Stimulated activated CD8-positive, alpha-beta memory T cell treated with anti-CD3 and anti-CD28 coated beads, Interleukin-12 subunit alpha, Interleukin-12 subunit beta, amount 100 ng/mL, for 4 hours (primary cell): ENCODE measurements at places on chromosomes 16 and 17.

DNA sequence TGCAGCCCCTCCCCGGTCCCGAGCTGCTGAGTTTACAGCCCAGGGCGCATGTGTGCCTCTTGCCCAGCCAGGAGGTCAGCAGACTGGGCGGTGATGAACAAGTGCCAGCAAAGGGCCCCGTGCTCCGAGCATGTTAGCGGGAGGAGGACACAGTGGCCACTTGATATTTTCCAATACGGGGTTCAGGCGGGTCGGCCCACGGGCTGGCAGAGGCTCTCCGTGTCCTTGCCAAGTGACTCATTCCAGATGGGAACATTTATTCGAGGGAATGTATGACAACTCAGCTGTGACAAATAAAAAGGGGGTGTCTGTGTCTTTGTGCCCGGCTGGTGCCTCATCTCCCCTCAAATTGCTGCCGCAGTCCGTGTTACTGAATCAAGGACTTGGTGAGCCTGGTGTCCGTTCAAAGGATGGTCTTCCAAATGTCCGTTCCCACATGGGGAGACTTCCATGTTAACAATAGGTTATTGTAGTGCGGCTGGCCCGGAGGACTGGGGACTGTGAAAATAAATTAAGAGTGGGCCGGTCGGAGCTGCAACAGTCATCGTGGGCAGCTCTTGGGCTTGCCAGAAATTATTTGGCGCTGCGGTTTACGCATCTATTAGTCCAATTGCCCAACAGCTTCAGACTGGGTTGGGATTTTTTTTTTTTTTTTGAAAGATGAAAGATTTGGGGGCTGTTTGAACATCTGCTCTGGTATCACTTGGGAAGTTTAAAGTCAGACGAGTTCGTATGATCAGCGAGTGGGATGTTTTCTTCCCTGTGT lies 174.0 kb upstream of the CIBAR2 start:
- no peak for DNase-seq

- no peak for DNase-seq
Observed at GRCh38 chr16:9596788-9597187, 505.3 kb downstream of the HAPSTR1 start.

- no peak for DNase-seq
Observed at GRCh38 chr17:59332749-59333377, 1.4 kb downstream of the YPEL2 start.

DNA sequence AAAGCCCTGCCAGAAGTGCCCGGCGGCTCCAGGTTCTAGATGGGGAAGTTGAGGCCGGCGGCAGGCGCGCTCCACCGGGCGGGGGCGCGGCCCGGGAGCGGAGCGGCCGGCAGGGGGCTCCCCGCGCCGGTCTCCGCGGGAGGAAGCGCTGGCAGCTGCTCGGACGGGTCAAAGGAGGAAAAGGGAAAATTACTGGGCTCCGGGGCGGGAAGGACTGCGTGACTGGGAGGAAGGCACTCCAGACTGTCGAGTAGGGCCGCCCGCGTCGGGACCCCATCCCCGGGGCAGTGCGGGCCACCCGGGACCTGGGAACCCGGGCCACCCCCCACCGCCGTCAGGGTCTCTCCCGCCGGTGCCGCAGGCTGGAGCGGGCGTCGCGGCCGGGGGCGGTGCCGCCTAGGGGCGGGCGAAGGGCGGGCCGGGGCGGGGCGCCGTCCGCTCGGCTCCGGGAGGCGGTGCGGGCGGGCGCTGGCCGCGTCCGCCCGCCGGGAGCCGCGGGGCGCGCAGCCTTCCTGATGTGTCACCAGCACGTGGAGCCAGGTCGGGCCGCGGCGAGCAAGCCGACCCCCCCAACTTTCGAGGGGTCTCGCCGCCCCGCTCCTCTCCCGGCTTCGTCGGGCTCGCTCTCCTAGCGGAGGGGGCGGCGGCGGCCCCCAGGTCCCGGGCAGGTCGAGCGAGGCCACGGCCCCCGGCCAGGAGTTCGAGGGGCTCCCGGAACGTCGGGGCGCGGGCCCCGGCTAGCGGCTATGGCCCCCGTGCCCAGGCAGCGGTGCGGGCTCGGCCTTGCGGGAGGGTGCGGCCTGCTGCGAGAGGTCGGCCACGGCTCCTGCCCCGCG lies 167.5 kb downstream of the RAB11FIP4 start:
- DNase-seq = peak; percentile 56

DNA sequence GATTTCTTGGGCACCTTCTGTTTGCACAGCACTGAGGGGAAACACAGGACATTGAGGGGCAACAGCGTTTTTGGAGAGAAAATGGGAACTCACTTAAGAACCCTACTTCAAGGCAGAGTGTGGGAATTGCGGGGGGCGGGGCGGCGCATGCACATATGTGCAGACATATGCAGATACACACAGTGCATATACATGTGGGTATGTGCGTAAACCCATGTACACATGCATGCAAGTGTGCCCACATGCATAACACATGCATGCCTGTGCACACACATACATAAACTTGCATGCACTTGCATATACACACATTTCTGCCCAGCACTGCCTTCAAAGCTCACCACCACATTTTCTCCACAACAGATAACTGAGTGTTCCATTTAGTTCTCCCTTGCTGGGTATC lies 32.4 kb downstream of the NLRC5 start:
- DNase-seq = no peak

DNA sequence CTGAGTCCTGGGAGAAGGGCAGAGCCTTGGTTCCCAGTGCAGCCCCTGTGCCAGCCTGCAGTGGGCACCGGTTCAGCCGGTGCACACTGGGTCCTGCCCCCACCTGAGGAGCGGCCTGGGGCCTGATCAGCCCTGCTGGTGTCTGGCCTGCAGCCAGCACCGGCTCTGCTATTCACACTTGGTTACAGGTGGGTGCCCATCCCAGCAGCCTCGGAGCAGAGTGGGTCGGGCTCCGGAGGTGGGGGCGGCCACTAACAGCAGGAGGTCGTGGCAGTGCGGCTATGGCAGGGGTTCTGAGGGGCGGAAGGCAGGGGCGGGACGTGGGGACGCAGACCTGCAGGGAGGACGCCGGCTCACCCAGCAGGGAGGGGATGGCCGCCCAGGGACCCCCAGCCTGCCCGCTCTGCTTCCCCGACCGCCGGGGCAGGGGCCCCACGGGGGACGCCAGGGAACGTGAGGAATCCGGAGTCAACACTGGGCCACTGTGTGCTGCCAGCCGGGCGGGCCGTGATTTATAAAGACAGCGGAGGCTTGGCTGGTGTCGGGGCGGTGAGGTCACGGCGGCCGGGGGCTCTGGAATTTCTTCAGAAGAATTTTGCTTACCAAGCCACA lies 20.3 kb downstream of the METRNL start:
- no peak for DNase-seq

DNA sequence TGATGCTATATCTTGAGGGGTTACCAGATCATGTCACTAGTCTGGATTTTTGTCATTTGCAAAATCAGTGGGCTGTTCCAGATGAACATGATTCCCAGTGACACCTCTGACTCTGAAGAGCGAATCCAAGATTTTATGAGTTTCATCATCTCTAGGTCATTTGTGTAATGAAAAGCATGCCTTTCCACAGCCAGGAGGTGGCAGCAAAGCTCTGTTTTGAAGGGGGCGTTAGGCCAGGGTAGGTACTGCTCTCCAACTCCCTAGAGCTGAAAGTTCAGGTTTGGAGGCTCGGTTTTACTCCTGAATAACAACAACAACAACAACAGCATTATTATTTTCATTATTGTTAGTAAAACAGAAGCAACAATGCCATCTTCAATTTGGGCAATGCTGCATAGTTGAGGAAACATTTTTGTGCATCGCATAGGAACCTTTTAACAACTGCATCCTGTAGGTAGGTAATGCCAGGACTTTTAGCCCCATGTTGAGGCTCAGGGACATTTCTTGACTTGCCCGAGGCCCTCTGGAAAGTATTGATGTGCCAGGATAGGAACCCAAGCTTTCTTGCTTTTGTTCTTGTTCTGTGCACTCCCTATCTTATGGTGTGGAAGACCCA lies 77.0 kb downstream of the MYH13 start:
- DNase-seq = no peak

GRCh38 chr17:75124041-75124818 lies 7.3 kb downstream of the NT5C start:
- DNase-seq = peak; percentile 55

DNA sequence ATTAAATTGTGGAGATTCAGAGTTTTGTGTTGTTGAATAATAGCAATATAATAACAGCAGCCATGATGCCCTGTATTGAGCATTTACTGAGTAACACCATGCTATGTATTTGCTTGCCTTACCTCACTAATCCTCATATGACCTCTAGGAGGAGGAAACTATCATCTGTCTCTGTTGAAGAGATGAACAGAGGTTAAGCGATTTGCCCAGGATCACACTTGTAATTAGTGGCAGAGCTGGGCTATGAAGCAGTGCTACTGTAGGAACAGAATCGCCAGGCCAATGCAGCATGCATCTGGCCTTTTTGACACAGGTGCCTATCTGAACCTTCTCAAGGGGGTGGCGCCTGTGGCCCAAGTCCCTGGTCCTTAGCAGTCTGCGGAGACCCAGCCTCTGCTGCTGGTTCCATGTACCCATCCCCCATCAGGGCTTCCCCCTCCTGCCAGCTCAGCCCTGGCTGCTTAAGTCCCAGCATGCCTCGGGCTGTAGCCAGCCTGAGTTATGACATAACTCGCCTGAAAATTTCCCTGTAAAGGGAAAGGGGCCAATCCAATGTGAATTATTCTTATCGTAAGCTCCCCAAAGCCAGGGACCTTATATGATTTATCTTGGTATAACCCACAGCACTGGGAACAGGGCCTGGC lies 50.4 kb upstream of the HS3ST2 start:
- DNase-seq = no peak

DNA sequence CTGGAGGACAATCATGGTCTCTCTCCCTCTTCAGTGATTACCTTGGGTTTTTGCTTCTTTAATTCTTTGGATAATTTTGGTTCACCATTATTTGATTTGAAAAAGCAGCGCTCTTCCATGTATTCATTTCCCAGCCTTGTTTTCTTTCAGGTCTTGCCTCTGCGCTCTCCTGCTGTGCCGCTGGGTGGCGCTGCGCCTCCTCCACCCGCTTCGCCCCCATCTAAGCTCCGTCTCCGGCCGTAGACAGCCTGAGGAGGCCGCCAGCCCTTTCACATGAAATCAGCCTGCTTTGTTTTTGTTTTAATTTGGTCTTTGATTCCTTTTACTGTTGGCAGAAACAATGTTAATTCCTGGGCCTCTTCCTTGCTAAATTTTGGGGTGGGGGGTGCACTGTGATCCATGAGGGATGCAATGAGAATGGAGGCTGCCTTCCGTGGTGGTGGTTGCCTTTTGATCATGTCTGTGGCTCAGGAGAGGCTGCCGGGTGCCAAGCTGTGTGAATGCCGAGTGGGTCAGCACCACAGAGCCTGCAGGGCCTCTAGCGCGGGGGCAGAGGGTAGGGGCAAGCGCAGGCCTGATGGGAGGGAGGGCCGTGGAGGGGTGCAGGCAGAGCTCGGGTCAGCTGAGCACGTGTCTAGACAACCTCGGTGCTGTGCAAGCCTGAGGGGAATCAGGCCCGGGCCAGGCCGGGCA lies 64.1 kb downstream of the PLD6 start:
- DNase-seq = no peak

DNA sequence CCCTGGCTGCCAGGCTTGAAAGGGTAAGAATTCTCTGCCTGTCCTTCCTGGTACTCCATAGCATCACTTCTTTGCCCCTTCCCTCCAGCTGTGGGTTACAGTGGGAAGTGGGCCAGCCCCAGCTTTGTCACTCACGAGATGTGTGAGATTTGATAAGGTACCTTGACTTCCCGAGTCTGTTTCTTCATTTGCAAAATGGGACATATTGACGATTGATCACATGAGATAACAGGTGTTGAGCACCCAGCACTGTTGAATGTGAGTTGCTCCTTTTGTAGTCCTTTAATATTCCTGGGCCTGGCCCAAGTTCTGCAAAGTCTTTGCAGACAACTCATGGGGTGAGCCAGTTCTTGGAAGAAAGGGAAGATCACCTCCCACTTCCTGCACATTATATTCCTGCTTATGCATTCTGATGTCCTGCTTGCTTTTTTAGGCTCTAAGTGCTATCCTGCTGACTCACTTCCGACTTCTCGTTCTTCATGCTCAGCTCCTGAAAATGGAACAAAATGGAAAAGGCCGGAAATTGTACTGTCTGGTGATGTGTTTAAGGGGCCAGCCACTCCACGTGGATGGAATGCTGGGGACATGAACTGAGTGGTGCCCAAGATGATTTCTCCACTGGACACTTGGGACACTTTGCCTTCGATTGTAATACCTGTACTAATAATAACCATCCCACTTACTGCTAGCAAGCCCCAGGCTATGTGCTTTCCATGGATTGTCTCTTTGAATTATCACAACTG lies 8.3 kb upstream of the NLK start:
- no peak for DNase-seq

DNA sequence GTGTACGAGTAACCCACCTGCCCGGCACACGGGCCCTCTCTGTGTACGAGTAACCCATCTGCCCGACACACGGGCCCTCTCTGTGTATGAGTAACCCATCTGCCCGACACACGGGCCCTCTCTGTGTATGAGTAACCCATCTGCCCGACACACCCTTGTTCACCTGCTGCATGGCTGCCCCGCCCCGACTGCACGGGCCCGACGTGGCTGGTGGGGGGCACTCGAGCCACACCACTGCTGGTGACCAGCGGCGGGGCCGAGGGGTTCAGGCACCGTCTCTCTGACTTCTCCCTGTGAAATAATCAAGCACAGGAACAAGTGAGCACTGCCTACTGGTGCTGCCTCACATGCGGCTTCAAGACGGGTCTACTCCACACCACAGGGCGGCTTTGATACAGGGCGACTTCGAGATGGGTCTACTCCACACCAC lies 22.1 kb downstream of the MAP1LC3B start:
- DNase-seq = no peak

GRCh38 chr17:41512546-41513167 lies 6.0 kb downstream of the KRT15 start:
- no peak for DNase-seq

- DNase-seq = no peak
Observed at GRCh38 chr17:16989953-16990860, 18.3 kb upstream of the TNFRSF13B start.

- DNase-seq = no peak
Observed at GRCh38 chr16:84069540-84069939, 26.9 kb upstream of the SLC38A8 start.

DNA sequence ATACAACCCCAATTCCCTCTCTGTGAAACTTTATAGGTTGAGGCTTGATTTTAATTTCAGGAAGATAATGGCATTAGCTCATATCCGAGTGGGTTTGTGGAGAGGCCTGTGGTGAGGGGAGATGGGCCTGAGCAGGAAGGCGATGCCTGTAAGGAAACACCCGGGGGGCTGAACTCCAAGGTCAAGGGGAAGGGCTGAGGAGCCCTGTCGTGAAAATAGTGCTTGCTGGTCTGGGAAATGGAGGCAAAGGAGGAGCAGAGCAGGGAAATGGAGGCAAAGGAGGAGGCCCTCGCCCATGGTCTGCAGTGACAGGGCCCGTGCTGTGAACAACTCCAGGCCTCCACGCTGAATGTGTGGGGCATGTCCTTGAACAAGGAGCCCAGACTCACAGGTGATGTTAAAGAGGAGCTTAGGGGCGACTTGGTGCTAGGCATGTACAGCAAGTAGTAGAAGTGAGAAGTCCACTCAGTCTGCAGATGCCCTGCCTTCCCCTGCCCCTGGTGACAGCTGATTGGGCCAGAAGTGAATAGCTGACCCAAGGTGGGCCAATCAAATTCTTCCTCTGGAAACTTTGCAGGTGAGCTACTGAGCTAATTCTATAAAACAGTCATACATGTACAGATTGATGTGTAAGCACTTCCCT lies 38.1 kb downstream of the MRPS23 start:
- no peak for DNase-seq
